GM12892 (cell line): ENCODE measurements at places on chromosomes 5 and 9.

DNA sequence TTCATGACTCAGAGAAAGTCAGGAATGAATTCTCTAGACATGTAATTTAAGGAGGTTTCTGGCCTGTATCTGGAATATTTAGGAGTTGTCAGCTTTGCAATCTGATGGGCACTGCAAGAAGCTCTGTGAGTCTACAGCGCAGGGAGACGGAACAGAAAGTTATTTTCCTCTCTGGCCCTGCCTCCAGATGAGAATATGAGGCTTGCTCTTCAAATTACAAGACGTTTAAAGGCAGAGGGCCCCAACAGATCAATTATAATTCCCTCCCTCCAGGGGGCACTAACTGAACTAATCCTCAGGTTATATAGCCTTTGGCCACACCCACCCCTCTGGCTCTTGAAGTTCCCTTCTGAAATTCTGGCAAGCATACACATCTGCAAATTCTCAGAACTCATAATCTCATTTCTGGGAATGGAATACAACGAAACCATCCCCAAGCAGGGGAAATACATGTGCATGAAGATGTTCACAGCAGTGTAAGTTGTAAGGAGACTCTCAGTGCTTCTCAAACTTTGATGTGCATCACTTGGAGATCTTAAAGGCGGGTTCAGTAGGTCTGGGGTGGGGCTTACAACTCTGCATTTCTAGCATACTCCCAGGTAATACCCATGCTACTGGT lies 307.6 kb downstream of the CWC27 start:
- no peak for DNase-seq

- no peak for DNase-seq
Observed at GRCh38 chr5:94366811-94367210, 251.6 kb downstream of the KIAA0825 start.

GRCh38 chr9:71895117-71895516 lies 15.9 kb downstream of the ABHD17B start:
- DNase-seq = no peak

DNA sequence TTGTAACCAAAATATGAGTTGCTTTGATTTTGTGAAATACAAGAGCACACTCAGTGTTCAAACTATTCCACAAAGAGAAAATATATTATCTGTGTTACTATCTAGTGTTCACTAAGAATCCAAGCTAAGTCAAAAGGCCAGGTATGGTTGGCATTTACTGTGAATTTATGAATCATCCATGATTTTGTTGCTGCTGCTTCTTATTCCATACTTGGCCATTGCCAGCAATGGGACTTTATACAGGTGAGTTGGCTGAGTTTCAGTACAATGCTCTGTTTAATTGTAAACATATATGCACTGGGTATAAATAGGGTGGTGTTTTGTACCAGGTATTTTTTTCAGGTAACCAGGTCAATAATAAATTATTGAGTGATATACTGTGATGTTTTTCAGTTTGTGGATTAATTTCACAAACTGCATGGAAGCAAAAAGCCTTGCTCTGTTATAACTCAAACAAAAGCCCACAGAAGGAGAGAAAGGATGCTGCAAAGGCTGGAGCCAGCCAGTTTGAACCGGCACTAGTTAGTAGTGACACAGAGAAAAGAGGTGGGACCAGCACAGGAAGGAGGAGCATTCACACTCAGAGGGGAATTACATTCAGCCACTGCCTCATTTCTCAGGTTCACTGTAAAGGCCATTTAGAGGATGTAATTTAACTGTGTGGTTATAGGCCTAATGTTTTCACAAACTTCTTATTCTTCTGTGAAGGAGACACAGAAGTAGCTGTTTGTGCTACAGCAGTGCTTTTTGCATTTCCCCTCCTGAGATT lies 381.8 kb downstream of the ADGRV1 start:
- DNase-seq = no peak

- DNase-seq = no peak
Observed at GRCh38 chr9:135705376-135705775, 3.4 kb downstream of the KCNT1 start.

GRCh38 chr5:20050262-20050661 lies 62.3 kb upstream of the CDH18 start:
- no peak for DNase-seq

DNA sequence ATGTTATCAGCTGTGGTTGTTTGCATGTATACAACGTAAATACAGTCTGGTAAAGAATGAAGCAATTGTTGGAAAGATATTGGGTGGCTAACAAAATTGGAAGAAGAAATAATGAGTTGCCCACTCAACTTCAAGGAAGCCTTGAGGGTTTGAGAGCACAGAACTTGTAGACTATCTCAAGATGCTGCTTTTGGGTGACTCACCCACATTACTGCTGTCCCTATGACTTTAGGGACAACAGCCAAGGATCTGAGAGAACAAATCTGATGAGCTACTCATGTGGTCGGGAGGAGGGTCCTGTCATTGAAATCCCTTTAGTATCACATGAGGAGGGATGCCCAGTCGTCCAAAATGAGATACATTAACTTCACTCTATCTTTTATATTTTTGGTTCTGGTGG lies 261.8 kb downstream of the GAS1 start:
- DNase-seq = no peak

DNA sequence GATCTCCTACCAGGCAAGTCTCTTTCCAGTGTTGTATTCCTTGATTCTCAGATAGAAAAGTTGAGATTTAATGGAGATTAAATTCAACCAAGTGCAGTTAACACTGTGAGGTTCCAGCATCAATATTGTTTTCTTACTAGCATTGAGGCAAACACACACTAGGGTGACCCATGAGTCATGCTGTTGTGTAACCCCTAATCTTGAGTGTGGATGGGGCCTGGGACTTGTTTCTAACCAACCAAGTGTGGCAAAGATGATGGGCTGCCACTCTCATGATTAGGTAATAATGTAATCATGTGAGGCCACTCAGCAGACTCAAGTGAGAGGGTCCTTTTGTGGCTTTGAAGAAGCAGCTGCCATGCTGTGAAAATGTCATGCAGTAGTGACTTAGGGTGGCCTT lies 394.2 kb downstream of the IRX2 start:
- no peak for DNase-seq

DNA sequence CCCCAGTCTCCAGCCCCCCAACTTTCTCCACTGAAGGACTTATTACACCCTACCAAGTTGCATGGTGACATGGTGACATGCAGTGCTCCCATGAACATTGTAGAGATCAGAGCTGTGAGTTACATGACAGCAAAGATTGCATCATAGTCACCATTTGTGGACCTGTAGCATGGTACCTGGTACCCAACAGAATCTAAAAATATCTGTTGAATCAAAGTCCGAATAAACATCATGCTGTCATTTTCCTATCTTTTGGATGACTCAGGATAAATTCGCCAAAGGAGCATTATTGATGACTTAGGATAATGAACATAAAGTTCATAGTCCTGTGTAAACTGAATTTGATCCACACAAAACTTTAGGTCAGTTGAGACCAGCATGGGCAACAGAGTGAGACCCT lies 6.7 kb upstream of the PPARGC1B start:
- DNase-seq = no peak

DNA sequence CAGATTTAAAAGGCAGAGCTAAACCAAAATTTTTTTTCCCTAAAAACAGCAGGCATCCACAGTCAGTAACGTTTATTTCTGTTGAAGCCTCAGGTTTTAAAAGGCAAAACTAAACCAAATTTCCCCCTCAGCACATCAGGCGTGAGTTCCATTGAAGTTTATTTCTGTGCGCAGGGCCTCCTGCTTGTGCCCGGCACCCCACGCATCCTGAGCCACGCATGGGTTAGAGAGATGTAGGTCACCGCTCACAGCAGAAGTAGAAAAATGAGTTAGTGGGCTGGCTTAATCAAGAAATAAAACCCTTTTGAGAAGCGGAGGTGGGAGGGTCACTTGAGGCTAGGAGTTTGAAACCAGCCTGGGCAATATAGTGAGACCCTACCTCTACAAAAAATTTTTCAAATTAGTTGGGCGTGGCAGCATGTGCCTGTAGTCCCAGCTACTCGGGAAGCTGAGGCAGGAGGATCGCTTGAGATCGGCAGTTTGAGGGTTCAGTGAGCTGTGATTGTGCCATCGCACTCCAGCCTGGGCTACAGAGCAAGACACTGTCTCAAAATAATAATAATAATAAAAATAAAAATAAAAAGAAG lies 75.6 kb upstream of the SPIN1 start:
- no peak for DNase-seq
